Activated T-helper 1 cell treated with anti-CD3 and anti-CD28 coated beads, Interleukin-2, amount 50 U/mL, for 16 hours (primary cell): ENCODE measurements at places on chromosomes 5 and 9.

- DNase-seq, result no peak
These were observed 13.6 kb upstream of the TMOD1 start for GRCh38 chr9:97487861-97488260.

DNA sequence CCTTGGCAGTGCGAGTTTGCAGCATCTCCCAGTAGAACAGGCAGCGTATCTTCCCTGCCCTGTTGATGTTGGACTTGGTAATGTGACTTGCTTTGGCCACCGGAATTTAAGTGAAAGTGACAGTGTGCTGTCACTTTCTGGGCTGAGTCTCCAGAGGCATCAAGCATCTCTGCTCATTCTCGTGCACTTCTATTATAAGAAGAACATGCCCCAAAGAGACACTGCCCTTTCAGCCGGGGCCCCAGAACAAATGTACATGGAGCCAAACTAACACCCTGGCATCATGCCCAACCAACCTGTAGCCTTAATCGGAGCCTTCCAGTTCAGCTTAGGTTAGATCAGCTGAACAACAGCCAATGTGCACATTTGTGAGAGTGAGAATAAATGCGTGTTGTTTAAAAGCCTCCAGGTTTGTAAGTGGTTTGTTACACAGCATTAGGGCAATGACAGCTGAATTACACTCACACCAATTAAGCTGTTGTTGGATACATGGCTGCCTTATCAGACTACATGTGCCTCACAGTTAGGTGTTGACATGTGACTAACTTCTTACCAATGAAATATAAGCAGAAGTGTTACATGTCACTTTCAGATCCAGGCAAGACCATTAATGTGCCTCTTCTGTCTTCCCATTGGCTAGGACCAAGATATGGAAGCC, 22.1 kb upstream of the FRMD3 start:
- no peak for DNase-seq

DNA sequence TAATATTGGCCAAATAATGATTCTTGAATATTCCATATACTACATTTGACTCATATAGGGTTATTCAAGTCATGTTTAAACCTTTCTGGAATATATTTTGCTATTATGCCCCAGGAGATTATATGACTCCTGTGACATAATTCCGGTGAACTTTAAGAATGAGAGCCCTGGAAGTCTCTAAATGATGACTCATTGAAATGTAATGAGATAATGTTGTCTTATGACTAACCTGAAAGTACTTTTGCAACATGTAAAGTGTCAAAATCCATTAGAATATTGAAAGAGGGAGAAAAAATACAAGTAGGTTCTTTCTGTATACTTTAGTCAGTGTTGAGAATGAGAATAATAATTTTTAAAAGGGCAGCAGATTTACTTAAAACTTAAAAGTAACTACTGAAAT, 830.4 kb downstream of the MAT2B start:
- DNase-seq, result no peak

DNA sequence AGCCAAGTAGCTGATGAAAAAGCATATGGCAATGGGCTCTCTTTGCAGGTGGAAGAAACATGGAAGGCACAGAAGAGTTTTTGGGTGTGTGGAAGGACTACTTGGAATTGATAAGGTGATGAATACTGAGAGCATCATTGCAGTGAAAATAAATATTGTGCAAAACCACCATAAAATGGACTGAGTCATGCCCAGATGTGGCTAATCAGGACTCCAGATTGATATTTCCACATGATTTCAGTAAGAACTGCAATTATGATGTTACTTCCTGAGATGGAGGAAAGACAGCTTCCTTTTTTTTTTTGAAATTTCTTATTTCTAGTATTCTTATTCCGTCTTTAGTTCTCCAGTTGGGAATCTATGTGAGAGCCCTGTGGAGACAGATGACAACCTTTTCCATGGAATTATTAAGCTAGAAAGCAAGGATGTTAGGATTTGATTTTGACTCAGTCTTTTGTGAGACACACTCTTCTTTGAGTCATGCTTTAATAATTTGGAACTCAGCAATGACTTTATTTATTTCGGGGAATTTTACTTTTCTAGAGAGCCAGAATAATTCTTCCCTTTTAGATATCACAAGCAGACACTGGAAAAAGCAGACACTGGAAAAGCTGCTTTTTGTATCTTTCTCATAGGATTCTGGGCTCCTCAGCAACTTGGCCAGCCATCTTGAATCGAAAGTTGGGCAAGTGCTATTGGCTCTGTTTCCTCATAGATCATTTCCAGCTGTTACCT, 94.2 kb upstream of the VCAN start:
- no peak for DNase-seq

DNA sequence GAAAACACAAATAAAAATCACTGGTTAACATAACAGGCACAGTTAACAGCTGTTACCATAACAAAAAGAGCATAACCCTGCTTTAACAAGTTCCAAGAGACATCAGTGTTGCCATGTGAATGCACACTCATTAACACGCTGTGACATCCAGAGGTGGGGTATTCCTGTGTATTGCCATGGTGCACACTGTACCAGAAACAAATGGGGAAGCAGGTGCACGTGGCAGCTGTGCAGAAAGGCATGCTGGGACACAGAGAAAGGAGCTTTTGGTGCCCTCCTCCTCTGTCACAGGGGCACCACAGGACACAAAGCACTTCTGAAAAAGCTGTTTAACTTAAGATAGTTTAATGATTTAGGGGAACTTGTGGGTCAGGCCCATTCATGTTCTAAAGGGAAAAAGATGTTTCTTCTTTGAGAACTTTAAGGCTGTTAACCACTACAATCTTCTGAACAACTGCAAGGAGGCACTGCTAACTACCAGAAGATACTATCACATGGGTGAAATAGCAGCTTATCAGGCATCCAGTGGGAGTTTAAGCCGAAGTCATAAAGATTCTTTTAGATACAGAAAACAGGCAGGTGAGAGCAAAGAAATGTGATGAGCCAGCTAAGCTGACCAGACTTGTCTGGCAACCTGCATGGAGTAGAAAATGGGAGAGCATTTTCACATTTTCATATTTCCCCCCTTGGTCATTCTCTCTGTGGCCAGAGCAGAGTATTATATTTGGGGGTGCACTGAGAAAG, 56.4 kb upstream of the GOLPH3 start:
- DNase-seq, result no peak
